ENCODE measurements at places on chromosomes 1 and 21.

DNA sequence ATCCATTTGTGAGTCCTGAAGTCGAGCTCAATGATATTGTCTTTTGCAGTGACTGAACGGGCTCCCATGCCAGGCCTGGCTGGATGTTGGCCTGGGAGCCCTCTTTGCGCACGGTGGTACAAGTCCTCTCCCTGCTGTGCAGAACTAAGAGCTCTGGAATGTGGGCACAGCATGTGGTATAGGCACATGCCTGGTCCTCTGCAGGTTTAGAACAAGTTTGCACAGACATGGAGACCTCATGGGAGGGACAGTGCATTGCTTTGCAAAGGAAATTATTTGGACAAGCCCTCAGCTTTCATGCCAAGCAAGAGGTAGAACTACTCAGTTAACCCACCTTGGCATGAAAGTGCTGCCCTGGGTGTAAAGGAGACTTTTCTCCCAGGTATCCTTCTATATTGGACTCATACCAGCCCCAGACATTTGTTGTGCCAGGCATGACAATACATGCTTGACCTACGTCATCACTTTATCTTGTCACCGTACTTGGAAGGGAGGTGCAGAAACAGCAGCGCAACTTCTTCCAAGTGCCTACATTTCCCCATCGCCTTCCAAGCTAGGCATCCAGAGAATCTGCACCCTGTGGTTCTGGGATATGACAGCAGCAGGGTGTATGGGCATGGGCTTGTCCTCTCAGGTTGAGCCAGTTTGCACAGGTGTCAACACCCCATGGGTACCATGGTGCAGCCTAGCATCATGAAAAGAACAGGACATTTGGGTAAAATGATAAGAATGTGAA is 37.6 kb upstream of the MRPS6 start:
- no peak for DNase-seq

DNA sequence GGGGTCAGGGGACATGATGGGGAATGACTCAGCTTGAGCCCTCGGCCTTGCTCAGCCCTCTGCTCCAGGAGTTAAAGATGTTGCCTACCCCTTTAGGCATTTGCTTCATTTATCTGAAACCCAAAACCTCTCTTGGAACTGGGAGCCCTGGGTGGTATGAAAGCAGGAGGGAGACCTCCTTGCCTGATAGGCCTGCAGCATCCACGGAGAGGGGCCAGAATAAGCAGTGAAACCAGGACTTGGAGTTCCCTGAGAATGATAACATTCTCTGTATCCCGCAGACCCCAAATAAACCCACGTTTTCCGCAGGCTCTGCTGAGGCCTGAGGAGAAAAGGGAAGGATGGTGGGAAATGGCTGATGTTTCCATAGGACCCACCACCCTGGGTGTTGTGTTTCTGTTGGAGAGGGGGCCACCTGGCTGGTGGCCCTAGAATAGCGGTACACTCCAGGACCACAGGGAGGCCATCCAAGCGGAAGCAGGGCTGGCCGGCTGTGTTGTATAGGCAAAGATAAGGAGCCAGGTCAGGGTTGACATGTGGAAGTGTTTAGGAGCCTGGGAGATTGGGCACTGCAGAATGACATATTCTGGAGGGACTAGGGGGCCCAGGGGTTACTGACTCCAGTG is 77.4 kb downstream of the FOXD2 start:
- no peak for DNase-seq

DNA sequence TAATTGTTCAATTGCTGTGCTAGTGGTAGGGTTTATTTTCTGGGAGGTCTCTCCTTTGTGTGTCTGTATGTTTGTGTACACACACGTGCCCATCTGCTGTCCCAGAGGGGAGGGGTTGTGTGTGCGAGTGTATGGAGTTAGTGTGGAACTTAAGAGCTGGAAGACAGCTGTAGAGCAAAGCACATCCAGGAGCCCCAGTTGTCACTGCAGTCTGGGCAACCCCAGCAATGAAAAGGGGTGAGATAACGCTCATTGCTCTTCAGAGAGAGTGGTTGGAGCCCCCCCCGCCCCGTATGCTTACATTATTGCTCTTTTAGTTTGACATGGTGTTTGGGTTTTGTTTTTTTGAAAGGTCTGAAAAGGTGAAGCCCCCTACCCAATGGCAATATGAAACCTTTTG is 36.9 kb downstream of the NCF2 start:
- DNase-seq = no peak

- peak; percentile 80 for DNase-seq
These were observed 57.6 kb upstream of the KIF1B start for GRCh38 chr1:10152709-10153284.

DNA sequence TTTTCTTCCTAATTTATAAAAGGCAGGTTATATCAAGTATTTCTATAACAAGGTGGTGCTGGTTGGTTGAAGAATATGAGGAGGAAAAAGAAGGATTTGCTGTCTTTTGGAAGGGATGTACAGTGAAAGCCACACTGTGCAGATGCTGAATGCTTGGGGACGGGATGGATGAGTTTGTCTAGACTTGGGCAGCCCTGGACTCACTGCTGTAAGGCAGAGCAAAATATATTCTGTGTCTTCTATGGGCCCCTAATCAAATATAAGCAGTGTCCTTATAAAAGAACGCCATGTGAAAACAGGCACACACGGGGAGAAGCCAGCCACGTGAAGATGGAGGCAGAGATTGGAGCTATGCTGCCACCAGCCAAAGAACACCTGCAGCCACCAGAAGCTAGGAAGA is 47.4 kb downstream of the PHC2 start:
- DNase-seq = no peak

DNA sequence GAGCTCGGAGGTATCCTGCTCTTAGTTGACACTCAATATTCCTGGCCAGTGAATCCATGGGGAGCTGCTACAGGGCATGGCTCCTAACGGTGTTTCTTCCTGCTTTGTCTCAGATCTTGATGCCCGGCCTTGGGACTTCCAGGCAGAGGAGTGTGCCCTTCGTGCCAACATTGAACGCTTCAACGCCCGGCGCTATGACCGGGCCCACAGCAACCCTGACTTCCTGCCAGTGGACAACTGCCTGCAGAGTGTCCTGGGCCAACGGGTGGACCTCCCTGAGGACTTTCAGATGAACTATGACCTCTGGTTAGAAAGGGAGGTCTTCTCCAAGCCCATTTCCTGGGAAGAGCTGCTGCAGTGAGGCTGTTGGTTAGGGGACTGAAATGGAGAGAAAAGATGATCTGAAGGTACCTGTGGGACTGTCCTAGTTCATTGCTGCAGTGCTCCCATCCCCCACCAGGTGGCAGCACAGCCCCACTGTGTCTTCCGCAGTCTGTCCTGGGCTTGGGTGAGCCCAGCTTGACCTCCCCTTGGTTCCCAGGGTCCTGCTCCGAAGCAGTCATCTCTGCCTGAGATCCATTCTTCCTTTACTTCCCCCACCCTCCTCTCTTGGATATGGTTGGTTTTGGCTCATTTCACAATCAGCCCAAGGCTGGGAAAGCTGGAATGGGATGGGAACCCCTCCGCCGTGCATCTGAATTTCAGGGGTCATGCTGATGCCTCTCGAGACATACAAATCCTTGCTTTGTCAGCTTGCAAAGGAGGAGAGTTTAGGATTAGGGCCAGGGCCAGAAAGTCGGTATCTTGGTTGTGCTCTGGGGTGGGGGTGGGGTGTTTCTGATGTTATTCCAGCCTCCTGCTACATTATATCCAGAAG is 16.7 kb downstream of the ALX3 start:
- DNase-seq = peak; percentile 81

- no peak for DNase-seq
These were observed 210.8 kb upstream of the PROX1 start for GRCh38 chr1:213776969-213777368.

DNA sequence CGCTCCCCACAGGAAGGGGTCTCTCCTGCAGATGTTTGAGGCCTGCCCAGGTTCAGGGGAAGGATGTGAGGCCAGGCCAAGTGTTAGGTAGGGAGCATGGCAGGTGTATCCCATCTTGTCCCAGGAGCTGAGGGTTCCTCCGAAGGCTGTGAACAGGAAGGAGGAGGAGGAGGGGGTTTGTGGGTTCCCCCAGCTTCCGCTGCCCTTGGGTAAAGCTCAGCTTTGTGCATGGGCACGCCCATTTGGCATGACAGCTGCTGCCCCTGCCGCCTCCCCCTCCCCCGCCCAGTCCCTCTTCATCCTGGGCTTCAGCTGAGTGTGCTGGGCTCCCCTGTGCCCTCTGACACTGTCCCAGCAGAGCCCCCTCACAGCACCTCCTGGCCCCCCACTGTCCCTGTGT is 25.5 kb downstream of the TNFRSF8 start:
- DNase-seq = no peak

DNA sequence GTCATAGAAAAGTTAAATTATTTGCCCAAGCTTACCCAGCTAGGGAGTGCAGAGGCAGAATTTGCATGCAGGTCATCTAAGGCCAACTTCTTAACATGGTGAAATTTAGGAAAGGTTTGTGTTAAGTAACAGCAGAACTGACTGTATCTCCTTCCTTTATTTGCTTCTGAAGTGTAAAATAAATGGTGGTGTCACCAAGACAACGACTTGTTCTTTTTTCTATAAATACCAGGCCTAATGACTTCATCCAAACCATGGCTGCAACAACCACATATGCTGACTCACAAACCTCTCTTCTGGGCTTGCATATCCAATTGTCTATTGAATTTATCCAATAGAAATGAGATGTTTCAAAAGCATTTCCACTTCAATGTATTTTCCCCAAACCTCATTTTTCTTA is 19.1 kb downstream of the COL24A1 start:
- DNase-seq = no peak

GRCh38 chr1:180778782-180779398 is 133.8 kb upstream of the KIAA1614 start:
- DNase-seq = no peak

DNA sequence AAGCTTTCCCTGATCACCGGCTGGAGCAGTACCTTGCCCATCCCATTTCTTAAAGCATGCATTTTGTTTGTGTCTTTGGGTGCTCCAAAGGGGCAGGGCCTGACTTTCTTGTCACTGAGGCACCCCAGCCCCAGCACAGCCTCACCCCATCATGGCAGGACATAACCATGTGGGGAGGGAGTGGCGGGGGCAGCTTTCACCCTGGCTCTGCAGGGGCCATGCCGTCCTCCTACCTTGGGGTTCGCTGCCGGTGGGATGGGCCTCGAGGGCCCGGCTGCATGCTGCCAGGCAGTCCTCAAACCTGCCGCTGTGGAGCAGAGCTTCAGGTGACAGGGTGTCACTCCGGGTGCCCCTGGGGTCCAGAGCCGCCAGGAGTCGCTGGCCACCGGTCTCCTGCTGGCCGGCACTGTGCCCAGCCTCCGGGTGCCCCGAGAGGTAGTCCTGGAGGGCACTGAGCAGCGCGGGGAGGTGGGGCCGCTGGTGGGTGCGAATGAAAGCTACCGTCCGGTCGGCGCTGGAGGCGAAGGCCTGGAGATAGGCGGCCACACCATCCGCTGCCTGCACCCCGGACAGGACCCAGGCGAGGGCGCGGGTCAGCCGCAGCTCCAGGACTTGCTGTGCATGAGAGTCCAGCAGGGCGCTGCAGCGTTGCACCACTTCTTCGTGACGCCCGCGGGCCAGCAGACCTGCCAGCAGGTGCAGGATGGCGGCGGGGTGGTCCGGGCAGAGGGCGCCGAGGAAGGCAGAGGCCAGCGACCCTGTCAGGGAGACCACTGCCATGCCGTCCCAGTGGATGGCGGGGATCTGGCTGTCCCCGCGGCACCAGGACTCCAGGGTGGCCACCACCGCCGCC is 1.5 kb downstream of the TTC34 start:
- DNase-seq = no peak

- DNase-seq = no peak
These were observed 11.4 kb downstream of the TTC34 start for GRCh38 chr1:2789986-2790581.

DNA sequence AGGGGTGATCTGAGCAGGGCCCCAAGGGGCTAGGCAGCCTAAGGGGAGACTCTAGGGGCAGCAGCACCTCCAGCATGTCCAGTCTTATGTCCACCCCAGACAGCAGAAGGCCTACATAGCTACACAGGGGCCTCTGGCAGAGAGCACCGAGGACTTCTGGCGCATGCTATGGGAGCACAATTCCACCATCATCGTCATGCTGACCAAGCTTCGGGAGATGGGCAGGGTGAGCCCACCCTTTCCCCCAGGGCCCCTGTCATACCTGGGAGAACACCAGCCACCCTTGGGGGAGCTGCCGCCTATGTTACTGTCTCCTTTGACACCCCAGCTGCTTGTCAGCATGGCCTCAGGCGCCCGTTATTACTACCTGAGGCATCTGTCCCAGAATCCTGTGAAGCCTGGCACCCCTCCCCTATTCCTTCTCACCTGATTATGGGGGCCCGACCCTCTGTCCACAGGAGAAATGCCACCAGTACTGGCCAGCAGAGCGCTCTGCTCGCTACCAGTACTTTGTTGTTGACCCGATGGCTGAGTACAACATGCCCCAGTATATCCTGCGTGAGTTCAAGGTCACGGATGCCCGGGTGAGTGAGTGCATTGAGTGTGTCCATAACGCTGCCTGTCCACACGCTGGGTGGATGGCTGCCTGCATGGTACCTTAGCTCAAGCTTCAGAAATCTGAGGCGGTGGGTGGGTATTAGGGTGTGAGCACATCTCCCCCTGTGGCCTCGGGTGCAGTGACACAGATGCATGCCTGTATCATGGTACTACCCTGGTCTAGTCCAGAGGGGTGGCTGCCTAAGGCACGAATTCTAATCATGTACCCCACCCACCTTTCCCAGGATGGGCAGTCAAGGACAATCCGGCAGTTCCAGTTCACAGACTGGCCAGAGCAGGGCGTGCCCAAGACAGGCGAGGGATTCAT is 29.7 kb upstream of the KDM4A start:
- DNase-seq = peak; percentile 20

GRCh38 chr1:58939666-58940370 is 156.0 kb upstream of the JUN start:
- DNase-seq = no peak

- no peak for DNase-seq
These were observed 36.1 kb upstream of the SLC25A33 start for GRCh38 chr1:9503001-9503675.

DNA sequence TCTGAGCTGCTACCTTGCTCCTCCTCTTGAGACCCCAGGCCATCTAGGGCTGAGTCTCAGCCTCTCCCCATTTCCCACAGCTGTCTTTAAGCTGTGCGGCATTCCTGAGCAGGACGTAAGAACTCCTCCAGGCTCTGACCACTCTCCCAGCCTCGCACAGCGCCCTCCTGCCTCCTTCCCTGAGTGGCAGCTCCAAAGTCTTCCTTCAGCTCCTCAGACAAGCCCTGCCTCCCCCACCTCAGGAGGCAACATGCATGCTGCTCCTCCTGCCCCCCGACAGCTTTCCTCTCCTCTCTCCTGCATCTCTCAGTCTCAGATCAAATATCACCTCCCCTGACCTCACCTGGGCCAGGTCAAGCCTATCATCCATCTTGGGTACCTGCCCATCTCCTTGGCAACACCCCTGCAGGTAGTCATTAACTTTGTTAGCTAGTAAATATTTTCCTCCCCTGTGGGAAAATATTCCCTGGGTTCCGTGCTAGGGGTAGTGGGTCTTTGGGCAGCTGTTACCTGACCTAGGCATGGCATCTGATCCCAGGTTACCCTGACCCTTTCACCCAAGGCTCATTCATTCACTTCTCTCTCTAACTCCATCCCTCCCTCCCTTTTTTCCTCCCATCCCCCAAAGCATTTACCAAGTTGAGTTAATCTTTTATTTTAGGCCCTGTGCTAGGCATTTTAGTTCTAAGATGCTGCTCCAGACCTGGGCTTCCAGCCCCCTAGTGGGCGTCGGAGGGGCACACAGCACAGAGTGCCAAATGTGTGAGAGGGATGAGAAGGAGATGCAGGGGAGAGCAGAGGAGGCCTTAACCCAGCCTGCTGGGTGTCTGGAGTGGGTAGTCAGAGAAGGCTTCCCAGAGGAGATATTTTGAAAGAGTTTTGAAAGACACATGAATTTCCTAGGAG is 419.9 kb downstream of the PTPRU start:
- DNase-seq = no peak

- no peak for DNase-seq
These were observed 449.6 kb downstream of the GPATCH2 start for GRCh38 chr1:217181176-217181746.

GRCh38 chr1:36968730-36969129 is 65.6 kb downstream of the GRIK3 start:
- DNase-seq = no peak
